ENCODE measurements at places on chromosomes 5 and 9. TPM values are rescaled to one million over a fixed set of nuclear protein-coding genes. Genes with fewer than 3 reads are reported as not detected.

GRCh38 chr9:95023217-95024003, 294.1 kb downstream of the FANCC start:
- no peaks in the 10 kb centered on the region for H3K27me3 ChIP-seq
- DNase-seq = no peak
- H3K36me3 ChIP-seq = peaks cover 15% of the 10 kb centered on the region
- peaks cover 15% of the 10 kb centered on the region for H3K4me1 ChIP-seq
- H3K4me3 ChIP-seq = no peak overlapping the region
- H3K27ac ChIP-seq = peak overlapping the region; percentile 35

- H3K4me1 ChIP-seq = peaks cover 8% of the 10 kb centered on the region
- H3K27me3 ChIP-seq = no peaks in the 10 kb centered on the region
- H3K27ac ChIP-seq = no peak overlapping the region
- no peaks in the 10 kb centered on the region for H3K36me3 ChIP-seq
Observed at GRCh38 chr9:96376891-96377874, 6.3 kb downstream of the SLC35D2 start.

GRCh38 chr5:58849921-58850667, 267.2 kb downstream of the RAB3C start:
- H3K27ac ChIP-seq = no peak overlapping the region
- DNase-seq = no peak
- H3K4me3 ChIP-seq = no peak overlapping the region
- H3K4me1 ChIP-seq = no peaks in the 10 kb centered on the region
- no peaks in the 10 kb centered on the region for H3K36me3 ChIP-seq

GRCh38 chr5:61969347-61969746, 336.7 kb upstream of the KIF2A start:
- no peaks in the 10 kb centered on the region for H3K36me3 ChIP-seq
- no peaks in the 10 kb centered on the region for H3K27me3 ChIP-seq
- no peaks in the 10 kb centered on the region for H3K4me1 ChIP-seq
- H3K27ac ChIP-seq = no peak overlapping the region
- H3K4me3 ChIP-seq = no peak overlapping the region

Gene RNF44
- 75.1 TPM for total RNA-seq

GRCh38 chr9:85431339-85432102, 310.2 kb downstream of the AGTPBP1 start:
- DNase-seq = no peak
- no peaks in the 10 kb centered on the region for H3K27me3 ChIP-seq
- H3K4me1 ChIP-seq = no peaks in the 10 kb centered on the region

Gene ARL14EPL
- total RNA-seq = not detected

Gene SLC26A2
- total RNA-seq = 12.9 TPM

DNA sequence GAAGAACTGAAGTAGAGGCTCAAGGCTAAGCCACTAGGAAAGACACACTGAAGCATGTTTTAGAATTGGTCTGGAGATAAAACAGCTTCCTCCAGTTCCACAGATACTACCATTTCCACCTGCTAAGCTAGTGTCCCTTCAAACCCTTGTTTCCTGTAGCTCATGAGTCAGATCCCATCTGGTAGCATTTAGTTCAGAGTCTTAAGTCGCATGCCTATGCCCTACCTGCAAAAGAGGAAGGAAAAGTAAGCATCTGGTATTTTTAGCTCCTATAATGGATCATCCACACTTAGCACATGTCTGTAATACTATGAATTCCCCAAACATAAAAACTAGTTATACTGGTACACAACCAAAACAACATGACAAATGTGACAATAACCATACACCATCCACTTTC, 92.1 kb downstream of the CDKN2A start:
- H3K27ac ChIP-seq = no peak overlapping the region
- H3K27me3 ChIP-seq = no peaks in the 10 kb centered on the region

- peak; percentile 86 for DNase-seq
- peaks cover 39% of the 10 kb centered on the region for H3K36me3 ChIP-seq
- H3K4me1 ChIP-seq = peaks cover 13% of the 10 kb centered on the region
- H3K27me3 ChIP-seq = no peaks in the 10 kb centered on the region
- peak overlapping the region; percentile 88 for H3K27ac ChIP-seq
- H3K4me3 ChIP-seq = peak overlapping the region; percentile 95
Observed at GRCh38 chr9:131530546-131530919, 530 bp downstream of the UCK1 start.
